ENCODE measurements at places on chromosomes 3 and 15.

DNA sequence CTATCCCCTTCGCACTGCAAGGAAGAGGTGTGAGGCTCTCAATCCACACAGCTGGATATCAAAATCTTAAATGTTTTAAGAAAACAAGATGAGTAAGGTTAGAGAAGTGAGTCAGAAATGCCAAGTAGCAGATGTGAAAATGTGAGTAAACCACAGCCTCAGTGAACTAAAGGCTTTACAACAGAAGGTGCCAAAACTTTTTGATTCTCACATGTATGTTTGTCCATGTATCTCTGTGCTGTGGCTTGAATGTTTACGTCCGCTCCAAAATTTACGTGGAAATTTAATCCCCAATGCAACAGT, 126.8 kb upstream of the PFN2 start:
- DNase-seq: no peak

DNA sequence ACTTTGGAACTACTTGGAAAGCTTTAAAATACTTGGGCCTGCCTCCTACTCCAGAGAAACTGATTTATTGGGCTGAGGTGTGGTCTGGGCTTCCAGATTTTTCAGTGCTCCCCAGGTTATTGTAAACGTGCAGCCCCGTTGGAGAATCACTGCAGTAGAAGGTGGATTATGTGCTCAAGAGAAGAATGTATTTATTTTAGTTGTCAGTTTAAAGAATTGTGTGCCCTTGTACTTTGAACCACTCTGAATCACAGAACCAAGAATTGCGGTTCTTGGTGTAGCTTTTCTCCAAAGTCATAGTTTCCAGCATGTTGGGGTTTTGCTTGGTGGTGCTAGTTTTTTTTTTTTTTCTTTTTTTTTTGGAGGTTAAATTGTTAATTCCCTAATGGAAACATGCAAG, 1.6 kb downstream of the TATDN2 start:
- DNase-seq: no peak

- DNase-seq: no peak
These were observed 428.3 kb downstream of the GABRG3 start for GRCh38 chr15:27399241-27399640.

- DNase-seq: no peak
These were observed 141.0 kb upstream of the RASGRP1 start for GRCh38 chr15:38705436-38706219.

DNA sequence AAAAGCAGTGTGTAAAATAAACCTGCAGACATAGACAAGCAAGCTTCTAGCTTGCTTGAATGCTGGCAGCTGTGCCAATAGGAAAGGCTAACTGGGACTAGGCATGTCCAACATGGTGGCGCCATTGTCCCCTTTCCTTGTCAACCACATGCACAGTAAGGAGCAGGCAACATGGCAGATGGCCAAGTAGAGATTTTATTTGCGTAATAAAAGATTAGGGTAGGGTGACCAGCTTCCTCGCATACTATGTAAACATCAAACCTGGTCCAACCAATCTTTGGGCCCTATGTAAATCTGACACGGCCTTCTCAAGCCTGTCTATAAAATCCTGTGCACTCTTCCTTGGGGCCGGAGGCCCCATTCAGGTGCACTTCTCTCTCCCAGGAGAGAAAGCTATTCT, 575.4 kb upstream of the GOLIM4 start:
- no peak for DNase-seq

GRCh38 chr3:149603126-149604074, 54.4 kb downstream of the WWTR1 start:
- DNase-seq: no peak

- DNase-seq: no peak
These were observed 121.6 kb downstream of the UBE2E2 start for GRCh38 chr3:23324745-23325144.

GRCh38 chr3:99410789-99411311, 227.5 kb upstream of the COL8A1 start:
- DNase-seq: no peak

DNA sequence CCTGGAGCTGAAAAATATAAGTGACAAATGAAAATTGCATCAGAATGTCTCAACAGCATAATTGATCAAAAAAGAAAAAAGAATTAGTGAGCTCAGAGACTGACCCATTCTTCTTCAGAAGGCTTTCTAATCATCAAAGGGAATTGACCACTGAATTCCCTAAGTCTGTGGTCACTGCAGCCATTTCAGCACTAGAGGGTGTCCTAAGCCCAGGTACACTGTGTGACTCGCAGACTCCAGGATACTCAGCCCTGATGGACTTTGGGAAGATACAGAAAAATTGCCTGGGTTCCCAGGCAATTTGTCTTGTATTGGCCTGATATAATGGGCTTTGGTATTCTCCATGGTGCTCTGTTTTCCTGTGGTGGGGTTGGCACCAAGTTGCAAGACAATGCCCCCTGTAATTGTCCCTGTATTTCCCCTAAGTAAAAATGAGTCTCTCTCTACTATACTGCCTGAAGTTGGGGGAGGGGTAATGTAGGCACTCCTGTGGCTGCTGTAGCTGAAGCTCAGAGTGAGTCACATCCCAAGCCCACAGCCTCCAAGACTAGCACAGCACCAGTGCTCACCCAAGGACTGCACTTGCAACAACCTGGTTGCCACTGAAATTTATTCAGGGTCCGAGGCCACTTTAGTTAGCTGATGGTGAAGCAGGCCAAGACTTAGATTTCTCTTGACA, 256.0 kb upstream of the STAC start:
- no peak for DNase-seq

DNA sequence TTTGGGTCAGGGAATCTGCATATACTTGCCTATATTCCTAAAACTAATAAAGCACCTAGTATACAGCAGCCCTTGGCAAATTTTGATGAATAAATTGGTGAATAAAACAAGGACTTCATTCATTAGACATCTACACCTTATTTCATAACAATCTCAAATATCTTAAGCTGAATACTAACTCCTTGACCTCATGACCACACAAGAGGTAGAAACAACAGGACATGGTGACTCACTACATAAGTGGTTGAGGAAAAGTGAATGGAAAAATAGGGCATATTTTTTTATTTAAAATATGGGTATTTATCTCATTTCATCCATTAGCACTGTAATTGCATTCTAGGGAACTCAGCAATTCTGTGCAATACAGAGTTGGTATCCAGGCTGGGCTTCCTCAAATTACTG, 7.8 kb upstream of the STAC start:
- no peak for DNase-seq

DNA sequence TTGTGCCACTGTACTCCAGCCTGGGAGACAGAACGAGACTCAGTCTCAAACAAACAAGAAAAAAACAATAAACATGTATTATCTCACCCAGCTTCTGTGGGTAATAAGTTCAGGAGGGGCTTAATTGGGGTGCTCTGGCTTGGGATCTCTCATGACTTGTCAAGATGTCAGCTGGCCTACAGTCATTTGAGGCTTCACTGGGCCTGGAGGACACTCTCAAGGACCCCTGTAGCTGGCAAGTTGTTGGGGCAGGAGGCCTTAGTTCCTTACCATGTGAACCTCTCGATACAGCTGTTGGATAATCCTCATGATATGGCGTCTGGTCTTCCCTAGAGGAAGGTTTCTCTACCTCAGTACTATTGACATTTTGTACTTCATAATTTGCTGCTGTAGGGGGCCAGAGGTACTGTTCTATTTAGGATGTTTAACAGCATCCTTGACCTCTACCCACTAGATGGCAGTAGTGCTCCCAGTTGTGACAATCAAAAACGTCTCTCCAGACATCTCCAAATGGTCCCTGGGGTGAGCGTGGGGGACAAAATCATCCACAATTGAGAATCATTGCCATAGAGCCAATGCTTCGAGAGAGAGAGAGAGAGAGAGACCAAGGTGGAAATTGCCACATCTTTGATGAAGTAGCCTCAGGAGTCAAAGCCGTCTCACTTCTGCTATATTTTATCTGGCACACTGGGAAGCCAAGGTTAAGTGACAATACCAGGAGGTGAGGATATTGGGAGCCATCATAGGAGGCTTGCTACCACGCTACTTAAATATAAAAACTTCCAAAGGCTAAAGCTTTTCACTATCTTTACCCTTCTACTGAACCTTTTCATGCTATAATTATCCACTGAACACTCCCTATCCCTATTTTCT, 23.9 kb upstream of the SLTM start:
- peak; percentile 76 for DNase-seq

DNA sequence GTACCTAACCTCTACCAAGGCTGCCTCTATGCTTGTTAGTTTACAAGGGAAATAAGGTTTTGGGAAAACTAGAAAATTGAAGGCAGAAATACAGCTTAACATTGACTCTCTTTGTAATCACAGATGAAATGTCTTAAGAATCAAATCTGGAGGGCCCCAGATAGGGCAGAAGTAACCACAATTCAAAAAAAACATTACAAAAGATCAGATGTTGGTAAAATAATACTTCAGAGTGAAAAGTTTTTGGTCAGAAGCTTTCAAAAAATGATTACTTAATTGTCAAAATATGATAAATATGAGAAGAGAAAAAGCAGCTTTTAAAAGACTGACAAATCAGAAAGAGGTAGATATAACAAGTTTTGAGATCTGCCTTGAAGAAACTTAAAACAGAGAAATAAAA, 425.1 kb upstream of the NECTIN3 start:
- no peak for DNase-seq

DNA sequence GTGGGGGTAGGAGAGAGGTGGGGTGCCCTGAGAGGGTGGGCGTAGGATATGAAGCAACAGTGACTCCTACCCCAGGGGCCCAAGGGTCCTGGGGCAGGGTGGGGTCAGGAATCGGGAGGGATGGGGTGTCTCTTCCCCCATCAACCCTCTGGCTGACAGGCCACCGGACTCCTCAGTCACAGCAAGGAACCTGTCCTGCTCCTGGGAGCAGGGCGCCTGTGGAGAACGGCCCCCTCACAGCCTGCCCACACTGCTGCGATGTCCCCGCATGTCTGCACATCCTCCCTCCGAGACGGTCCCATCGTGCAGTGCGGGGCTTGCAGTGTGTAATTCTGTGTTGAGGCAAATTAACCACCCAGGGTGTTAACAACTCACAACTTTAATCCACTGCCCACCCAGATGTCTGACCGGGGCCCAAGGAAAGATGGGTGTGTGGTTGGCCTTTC, 2.7 kb downstream of the TM4SF19 start:
- no peak for DNase-seq

DNA sequence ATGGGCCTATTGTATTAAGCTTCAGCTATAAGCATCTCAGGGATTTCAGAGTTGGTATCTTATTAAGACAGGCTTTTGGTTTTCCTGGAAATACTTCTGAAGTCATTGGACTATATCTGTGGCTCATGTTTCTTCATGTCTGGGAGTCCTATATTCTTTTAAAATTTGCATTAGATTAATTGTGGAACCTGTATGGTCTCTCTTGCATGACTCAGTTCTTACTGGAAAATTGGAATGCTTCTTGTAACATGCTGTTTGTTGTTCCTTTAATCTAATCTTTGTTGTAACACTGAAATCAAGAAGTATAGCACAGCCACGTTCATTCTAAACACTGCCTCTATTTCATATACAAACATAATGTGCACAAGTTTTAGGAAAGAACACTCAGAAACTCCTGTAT, 208.1 kb downstream of the RBMS3 start:
- DNase-seq: no peak

- DNase-seq: no peak
These were observed 8.3 kb downstream of the ITGA11 start for GRCh38 chr15:68423359-68424296.

DNA sequence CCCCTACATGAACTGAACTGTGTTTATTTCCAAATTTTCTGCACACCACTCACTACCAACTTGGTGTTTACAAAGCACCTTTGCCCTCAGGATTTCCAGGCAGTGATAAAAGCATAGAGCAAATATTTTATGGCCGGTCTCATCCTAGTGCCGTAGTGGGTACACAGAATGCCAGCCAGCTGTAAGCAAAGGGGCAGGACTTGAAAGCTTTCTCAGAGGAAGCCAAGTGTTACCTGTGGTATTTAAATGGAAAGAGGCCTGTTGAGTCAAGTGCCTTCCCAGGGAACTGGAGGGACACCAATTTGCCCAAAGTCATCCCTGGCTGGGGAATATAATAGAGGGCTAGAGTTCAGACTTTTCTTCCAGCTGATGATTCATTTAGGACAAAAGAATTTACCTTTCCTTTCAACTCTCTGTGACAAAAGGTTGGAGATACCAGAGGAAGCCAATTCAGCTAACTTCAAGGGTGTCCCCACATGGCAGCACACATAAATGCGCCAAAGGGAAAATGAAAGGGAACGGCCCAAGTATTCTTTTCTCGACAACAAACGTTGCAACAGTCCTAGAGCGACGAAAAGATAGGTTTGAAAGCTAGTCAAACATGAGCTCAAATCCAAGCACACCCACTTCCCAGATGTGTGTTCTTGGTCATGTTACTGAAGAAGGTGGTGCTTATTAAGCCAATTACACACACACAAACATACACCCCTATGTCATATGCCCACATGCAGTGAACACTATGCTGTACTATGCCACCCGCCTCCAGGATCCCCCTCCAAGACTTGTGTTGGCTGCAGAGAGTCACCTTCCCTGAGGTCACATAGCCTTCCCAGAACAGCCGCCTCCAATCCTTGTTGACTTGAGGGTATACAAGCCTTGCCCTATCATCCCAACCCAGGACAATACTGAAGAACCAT, 27.7 kb downstream of the MAGI1 start:
- no peak for DNase-seq

- DNase-seq: no peak
These were observed 473.3 kb downstream of the OTOL1 start for GRCh38 chr3:161969867-161970266.

DNA sequence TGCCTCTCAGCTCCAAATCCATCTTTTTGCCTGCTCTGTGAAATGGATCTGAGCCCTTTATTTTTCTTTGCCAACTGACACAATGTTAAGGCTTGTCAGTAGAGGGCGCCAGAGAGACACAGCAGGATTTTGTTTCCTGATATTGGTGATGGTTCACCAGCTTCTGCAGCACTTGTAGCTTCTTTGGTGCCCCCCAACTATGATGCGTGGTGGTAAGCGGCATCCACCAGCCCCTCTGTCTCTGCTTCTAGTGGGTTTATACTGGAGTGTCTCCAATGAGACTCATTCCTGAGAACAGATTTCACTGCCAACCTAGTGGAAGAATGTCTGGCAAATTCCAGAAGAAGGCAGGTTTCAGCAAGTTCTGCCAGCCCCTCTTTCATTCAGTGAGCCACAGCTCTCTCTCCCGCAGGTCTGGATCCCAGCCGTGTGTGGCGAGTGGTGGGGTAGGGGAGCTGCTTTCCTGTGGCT, 471.9 kb upstream of the FRG2C start:
- no peak for DNase-seq

DNA sequence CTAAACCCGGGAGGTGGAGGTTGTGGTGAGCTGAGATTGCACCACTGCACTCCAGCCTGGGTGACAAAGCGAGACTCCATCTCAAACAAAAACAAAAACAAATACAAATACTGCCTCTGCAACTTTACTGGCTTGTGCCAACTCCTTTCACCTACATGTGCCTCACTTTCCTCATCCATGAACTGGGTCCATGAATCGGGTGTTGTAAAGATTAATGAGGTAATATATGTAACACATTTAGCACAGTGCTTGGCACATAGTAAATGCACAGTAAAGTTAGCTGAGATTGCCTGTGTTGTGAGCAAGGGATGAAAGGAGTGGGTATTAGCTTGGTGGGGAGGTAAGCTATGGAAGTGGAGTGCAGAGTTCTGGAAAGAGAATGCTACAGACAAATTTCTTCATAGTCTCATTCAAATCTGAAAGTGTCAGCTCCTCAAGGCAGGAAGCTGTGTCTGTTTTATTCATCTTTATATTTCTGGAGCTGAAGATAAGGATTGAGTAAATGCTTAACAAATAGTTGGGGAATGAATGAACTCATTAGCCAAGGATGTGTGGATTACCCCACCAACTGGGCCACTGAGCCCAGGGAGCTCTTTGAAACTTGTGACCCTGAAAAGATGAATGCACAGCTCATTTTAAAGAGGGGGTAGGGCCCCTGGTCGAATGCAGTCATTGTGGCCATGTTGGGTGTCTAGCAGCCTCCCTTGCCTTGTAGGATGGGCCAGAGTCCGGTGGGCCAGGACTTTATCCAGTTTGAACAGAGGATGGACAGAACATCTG, 7.7 kb upstream of the CDCP1 start:
- no peak for DNase-seq
